ENCODE measurements at places on chromosomes 5 and 9. TPM values are rescaled to one million over a fixed set of nuclear protein-coding genes. Genes with fewer than 3 reads are reported as not detected.

REEP2 gene
- 7.0 TPM for total RNA-seq

NEUROG1 gene
- total RNA-seq, result not detected

NADK2 gene
- total RNA-seq, result 11.1 TPM

TLX3 gene
- not detected for total RNA-seq

SYNPO gene
- 21.7 TPM for total RNA-seq

GHR gene
- 0.03 TPM for total RNA-seq

CCNO gene
- 4.3 TPM for total RNA-seq

POU5F2 gene
- not detected for total RNA-seq

All from A549 treated with Hydrocortisone at 1 μM for 4 hours (cell line).